ENCODE measurements at places on chromosomes 2 and 18.

GRCh38 chr2:20638646-20639430 lies 12.1 kb downstream of the HS1BP3 start:
- DNase-seq: no peak

- DNase-seq: no peak
Observed at GRCh38 chr2:191006997-191007783, 6.8 kb downstream of the STAT1 start.

DNA sequence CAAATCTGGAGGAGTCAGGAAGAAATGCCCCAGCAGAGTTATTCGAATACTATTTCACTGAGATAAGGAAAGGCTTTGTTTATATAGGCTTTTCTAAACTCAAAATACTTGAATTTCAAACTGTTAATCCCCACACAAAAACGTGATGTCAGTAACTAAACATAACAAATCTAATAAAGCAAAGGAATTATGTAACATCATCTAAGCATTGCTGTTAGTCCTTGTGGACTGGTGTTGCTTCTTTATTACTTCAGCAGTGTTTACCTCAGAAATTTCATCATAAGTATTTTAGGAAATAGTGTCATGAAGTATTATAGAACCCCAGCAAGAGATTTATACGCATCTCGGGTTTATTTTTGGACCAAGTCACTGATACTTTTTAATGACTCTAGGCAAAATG lies 19.7 kb upstream of the SANBR start:
- DNase-seq: no peak

DNA sequence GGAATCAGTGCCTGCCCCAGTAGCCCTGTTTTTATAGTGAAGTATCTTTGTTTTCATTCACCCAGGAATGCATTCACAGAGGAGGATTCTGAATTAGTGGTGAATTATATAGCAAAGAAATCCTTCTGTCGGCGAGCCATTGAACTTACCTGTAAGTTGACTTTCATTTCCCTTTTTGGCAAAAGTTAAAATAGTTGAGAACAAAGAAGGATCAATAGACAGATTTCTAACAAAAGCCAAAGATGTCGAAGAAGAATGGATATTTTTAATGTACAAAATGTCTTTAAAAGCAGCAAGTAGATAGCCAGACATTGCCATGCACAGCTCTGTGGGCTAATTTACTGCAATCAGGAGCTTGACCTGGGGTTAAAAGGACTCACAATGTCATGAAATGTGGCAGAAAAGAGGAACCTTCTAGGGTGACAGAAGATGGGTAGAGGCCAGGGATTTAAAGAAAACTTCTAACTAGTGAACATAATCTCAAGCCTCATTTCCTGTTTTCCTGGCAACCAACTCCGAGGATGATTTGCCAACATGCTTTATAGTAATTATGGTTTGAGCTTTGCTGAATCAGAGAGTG lies 53.8 kb upstream of the TMEM87B start:
- DNase-seq: no peak

DNA sequence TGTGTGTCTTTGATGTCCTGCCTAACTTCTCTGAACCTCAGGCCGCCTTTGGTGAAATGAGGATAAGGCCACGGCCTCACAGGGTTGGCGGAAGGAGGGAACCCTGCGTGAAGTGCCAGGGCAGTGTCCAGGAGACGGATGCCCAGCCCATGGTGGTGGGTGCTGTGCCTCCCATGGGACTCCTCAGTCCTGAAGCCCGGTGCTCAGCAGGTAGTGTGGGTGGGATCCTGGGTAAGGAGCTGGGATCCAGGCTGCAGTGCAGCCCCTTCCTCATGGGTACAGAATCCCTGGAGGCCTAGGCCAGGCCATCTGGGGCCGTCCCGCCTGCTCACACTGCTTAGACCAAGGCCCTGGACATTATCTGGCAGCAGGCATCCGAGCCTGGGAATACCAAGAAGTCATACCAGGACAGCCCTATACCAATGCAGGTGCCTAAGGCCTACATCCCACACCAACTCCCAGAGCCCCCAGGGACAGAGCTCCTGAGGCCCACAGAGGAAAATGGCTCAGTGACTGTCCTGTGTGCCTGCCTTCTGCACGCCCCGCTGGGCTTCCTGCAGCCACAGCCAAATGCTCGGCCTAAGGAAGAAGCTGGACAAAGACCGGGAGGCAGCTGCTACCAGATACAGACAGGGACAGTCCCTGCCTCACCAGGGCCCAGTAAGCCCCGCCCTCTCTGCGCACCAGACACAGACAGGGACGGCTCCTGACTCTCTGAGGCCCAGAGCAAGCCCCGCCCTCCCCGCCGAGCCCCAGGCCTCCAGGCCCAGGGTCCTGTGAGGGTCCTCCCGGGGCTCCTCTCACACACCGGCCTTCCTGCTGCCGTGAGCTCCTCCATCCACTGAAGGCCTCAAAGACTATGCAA lies 78.0 kb downstream of the NDUFA10 start:
- no peak for DNase-seq

- no peak for DNase-seq
Observed at GRCh38 chr2:100197631-100198153, 55.3 kb upstream of the AFF3 start.

DNA sequence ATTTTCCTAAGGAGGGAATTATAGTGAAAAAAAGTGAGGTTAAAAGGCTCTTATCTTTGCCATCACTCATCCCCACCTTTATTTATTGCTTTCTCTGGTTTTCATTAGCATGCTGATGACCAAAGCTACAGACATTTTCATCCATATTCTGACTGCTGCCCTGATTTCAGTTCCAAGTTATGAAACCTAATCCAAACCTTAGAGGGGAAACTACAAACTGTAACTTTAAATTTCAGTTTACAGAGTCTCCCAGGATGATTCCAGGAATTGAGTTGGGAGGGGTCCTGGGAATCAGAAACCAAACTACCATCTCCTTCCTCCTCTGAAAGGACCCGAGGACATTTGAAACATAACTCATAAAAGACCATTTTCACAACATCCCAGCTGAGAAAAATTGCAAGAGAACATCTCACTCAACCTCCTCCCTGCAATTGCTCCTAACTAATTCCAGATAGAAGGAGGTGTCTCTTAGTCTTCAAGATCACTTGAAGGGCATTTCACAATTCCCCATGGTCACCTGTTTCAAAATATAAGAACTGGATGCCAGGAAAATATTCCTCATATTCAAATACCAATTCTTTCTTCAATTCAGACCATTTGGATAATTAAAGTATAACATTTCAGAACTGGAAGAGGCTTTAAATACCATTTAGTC lies 520.6 kb downstream of the TNS1 start:
- DNase-seq: no peak

DNA sequence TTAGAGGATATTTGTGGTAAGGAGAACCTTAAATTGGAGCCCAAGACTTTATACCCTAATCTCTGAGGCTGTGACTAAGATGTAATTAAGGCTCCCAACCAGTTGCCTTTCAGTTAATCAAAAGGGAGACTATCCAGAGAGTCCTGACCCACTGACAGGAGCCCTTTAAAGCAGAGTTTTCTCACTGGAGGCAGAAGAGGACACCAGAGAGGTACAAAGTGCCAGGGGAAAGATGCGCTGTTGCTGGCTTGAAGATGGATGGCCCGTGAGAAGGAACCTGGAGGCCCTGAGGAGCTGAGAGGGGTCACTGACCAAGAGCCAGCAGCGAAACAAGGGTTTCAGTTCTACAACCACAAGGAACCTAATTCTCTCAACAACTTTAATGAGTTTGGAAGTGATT lies 137.3 kb downstream of the TMEM131 start:
- no peak for DNase-seq

GRCh38 chr2:238689871-238690389 lies 158.0 kb upstream of the TWIST2 start:
- no peak for DNase-seq

- DNase-seq: no peak
Observed at GRCh38 chr18:23277399-23277798, 142.1 kb downstream of the CABLES1 start.

DNA sequence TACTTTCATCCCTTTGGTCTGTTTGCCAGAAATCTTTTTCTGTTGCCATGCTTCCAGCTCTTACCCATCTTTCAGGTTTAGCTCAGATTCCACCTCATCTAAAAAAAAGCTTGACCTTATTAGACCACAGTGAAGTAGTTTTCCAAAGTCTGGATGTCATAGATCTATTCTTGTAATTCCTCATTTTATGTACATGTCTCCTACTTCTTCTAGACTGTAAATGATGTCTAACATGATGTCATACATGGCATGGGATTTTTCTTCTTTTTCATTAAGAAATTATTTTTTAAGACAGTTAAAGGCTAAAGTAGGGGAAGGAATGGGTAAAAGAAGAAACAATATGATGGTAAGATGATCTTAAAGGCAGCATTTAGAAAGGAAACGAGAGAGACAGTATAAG lies 11.3 kb downstream of the GLS start:
- DNase-seq: no peak

DNA sequence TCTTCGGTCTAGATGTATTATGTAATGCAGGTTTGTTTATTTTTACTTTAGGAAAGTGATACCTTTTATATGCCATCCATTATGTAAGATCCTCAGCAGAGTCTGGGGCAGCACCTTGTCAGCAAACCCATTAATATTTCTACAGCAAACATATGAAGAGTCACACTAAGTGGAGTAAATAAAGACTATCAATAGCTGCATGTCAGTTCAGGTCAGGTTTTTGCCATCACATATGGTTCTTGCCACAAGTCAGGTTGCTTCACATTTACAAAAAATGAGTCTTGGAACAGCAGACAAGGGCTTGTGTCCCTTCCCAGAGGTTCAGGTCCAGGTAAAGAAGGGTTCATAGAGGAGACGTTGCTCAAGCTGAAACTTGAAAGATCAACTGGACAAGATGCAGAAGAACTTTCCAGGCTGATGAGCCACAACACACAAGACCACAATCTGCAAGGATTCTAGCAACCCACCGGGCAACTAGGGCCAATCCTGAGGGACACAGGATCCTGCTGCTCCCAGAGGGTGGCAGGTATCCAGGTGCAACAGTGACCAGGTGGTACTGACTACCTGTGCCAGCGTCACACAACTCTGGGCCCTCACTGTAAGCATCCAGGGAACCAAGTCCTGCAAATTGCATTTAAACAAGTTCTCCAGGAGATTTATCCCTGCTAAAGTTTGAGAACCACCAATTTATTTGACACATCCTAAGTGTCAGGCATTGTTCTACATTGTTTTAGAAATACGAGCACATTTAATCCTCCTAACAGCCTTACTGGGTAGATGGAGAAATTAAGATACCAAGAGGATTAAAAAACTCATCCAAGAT lies 215.8 kb downstream of the ALPK2 start:
- DNase-seq: no peak

DNA sequence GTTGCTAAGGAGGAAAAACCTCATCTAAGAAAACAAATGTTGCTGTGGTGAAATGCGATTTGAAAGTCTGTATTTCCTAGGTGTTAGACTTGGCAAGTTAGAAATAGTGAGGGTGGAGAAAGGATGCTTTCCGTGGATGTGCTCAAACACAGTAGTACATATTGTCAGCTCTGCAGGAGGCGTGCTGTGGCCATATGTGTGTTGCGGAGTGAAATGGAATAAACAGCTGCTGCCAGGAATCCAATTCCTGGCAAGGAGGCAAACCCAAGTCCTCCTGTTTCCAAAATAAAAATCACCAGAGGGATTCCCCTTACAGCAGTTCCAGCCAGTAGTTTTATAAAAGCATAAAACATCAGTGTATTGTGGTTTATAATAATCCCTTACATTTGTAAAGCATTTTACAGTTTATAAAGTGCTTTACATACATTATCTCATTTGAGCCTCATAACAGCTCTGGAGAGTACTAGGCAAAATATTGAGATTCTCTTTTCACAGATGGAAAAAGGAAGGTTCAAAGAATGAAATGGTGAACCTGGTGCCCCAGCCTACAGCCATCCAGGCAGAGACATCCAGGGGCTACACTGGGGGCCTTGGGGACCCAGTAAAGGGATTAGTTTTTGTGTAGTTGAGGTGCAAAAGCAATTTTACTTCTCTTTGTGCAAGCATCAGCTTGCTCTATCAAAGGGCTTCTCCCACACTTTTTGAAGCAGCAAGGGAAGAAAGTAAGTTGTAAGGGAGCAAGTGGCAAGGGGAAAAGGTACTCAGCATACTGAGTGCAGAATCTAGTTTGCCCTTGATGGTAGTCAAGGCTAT lies 206.0 kb downstream of the AGPS start:
- DNase-seq: no peak

GRCh38 chr18:318791-319291 lies 51.0 kb upstream of the THOC1 start:
- DNase-seq: no peak

DNA sequence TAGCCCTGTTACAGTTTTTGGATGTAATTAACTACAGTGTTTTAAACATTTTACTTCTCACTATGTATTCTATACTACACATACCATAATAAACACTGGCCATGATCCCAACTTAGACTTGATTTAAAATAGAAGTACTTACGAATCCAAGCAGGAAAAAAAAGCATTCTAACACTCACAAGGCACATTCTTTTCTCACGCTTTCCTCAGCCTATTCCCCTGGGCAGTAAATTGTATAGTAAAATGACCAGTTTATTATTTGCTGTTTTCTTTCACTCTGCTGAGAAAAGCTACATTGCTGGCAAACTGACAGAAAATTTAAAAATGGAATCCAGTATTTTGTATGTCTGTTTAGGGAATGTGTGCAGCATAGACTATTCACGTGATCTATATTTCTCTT lies 2.8 kb upstream of the TANC1 start:
- no peak for DNase-seq

DNA sequence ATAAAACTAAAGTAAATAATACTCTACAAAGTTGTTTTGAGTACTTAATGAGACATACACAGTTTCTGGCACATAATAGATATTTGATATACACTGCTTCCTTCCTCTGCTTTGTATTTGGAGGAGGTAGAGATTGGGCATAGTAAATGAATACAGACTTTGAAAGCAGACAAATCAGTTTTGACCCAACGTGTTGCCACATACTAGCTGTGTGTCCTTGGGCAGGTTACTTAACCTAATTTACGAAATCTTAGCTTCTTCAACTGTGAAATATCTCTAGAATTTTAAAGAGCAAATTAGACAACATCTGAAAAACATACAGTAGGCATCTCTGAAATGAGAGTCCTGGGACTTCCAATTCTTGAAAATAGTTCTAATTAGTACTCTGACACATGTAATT lies 425.4 kb downstream of the TGIF1 start:
- no peak for DNase-seq

DNA sequence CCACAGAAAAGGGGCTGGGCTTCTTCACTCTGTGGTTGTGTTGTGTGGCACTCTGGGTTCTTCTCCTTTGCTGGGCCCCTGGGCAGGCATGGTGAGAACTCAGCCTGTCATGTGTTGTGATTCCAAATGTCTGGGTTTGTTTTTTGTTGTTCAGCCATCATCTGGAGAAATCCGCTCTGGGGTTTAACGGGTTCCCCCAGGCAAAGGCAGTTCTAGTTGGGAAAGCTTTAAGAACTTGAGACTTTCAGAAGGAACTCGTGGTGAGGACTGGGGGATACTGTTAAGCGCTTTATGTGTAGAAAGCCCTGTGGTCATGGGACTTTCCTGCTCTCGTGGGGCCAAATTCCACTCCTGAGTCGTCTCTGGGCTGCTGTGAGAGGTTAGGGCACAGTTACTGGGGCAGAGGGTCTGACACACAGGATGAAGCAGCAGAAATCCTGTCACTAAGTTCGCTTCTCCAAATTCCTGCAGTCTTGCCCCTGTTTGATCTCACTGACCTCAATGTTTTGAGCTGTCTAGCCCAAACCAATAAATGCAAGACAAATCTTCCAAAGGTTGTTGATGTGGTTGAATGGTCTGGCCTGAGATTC lies 87.7 kb downstream of the RAPGEF4 start:
- no peak for DNase-seq

Data from activated CD8-positive, alpha-beta T cell treated with anti-CD3 and anti-CD28 coated beads, Interleukin-2, amount 10 ng/mL, durations not matched to agents 7 days and 5 days (primary cell).